Caco-2 (cell line): ENCODE measurements at places on chromosomes 7 and 10. TPM values are rescaled to one million over a fixed set of nuclear protein-coding genes. Genes with fewer than 3 reads are reported as not detected.

GRCh38 chr7:20513341-20513740 is 102.1 kb upstream of the ABCB5 start:
- H3K27ac ChIP-seq: no peak overlapping the region
- no peaks in the 10 kb centered on the region for H3K36me3 ChIP-seq
- H3K27me3 ChIP-seq: no peaks in the 10 kb centered on the region
- no peak overlapping the region for H3K4me3 ChIP-seq
- DNase-seq: no peak

GRCh38 chr10:76034353-76035205 is 603.2 kb downstream of the LRMDA start:
- no peak overlapping the region for H3K4me3 ChIP-seq
- H3K27me3 ChIP-seq: no peaks in the 10 kb centered on the region
- H3K4me1 ChIP-seq: peaks cover 14% of the 10 kb centered on the region
- H3K27ac ChIP-seq: peak overlapping the region; percentile 77
- no peak for DNase-seq

- no peak overlapping the region for H3K27ac ChIP-seq
- H3K4me3 ChIP-seq: no peak overlapping the region
- no peak for DNase-seq
- peaks cover 33% of the 10 kb centered on the region for H3K4me1 ChIP-seq
Measured at GRCh38 chr10:71627230-71627939, 92.2 kb downstream of the C10orf105 start.

DNA sequence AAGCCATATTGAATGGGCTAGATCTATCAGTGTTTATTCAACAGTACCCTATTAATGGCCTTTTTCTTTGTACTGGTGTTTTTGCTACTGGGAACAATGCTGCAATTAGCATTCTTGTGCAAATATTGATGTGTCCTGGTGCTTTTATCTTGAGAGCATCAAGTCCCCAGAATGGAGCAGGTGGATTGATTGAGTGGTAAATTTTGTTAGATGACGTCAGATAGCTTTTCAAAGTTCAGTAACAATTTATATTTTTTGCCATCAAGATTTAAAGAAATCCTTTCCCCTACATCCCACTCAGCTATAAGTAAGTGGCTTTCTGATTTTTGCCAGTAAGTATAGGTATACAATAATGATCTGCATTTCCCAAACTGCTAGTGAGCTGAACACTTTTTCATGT is 63.4 kb upstream of the SYPL1 start:
- no peaks in the 10 kb centered on the region for H3K36me3 ChIP-seq
- H3K27ac ChIP-seq: no peak overlapping the region
- H3K4me1 ChIP-seq: no peaks in the 10 kb centered on the region
- no peaks in the 10 kb centered on the region for H3K27me3 ChIP-seq
- DNase-seq: no peak

DNA sequence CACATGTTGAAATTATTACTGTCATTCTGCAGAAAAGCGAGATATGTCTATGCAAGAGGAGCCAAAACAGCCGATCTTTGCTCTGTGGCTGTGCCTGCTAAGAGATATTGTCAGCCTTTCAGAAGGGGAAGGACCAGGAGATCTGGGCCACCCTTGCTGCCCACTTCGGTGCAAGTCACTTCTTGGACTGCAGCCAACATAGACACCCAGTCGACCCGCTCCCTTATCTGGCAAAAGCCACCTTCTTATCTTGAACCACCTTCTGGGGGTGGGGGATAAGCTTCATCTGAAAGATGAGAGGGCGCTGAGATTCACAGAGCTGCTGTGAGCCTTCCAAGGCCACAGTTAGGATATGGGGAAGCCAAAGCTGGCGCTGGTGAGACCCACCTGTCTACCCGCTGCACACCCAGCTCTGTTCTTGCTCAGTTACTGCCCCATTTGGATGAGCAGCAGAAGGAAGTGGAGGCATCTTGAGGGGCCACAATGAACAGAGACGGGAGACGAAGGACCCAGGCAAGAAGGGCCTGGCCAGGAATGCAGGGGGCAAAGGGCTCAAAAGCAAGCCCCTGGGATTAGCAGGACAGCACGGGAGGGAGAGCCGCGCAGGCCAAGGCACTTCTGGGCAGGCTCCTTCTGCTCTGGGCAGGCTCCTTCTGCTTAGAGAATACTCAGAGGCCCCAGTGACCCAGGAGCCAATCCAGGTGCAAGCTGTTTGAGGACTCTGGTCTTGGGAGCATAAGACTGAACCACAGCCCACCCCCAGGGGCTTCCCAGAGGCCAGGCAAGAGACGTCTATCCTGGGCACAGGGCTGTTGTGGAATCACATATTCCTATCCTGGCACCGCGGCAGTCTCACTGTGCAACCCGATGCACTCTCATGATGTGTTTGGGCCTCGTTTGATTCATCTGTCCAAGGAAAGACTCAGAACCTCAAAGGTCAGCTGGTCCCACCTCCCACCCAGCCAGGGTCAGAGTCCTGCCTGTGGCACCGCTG is 38.4 kb upstream of the NPFFR1 start:
- H3K27me3 ChIP-seq: no peaks in the 10 kb centered on the region
- no peaks in the 10 kb centered on the region for H3K36me3 ChIP-seq
- peaks cover 22% of the 10 kb centered on the region for H3K4me1 ChIP-seq
- H3K27ac ChIP-seq: no peak overlapping the region
- no peak for DNase-seq

- no peak overlapping the region for H3K27ac ChIP-seq
- DNase-seq: no peak
- H3K4me1 ChIP-seq: no peaks in the 10 kb centered on the region
Measured at GRCh38 chr7:85262891-85263290, 76.0 kb upstream of the SEMA3D start.

FANK1 gene
- total RNA-seq: 0.49 and 0.73 TPM in 2 replicates

SSC4D gene
- 1.1 and 1.6 TPM in 2 replicates for total RNA-seq
